NCI-H510A (cell line): ENCODE measurements at places on chromosomes 3 and 15.

DNA sequence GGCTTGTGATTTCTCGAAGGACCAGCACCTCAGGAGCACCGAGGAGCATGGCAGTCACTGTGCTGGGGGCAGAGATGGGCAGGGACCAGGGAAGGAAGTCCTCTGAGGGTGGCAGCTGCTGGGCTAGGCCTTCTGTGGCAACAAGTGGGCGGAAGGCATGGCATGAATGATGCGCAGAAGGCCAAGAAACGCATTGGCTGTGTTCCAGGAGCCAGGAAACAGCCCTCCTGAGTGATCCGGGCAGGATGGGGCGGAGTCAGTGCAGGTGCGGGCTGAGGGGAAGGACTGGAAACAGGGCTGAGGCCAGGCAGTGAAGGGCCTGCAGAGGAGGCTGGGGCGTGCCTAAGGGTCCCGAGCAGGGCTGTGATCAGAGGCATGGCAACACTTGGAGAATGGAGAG, 23.6 kb downstream of the MRPS11 start:
- peak; percentile 40 for DNase-seq

GRCh38 chr3:44069276-44069675, 172.4 kb upstream of the TOPAZ1 start:
- DNase-seq: no peak

GRCh38 chr15:98785807-98786621, 137.7 kb downstream of the IGF1R start:
- DNase-seq: no peak

GRCh38 chr3:65265511-65265910, 577.7 kb upstream of the ADAMTS9 start:
- DNase-seq: no peak

DNA sequence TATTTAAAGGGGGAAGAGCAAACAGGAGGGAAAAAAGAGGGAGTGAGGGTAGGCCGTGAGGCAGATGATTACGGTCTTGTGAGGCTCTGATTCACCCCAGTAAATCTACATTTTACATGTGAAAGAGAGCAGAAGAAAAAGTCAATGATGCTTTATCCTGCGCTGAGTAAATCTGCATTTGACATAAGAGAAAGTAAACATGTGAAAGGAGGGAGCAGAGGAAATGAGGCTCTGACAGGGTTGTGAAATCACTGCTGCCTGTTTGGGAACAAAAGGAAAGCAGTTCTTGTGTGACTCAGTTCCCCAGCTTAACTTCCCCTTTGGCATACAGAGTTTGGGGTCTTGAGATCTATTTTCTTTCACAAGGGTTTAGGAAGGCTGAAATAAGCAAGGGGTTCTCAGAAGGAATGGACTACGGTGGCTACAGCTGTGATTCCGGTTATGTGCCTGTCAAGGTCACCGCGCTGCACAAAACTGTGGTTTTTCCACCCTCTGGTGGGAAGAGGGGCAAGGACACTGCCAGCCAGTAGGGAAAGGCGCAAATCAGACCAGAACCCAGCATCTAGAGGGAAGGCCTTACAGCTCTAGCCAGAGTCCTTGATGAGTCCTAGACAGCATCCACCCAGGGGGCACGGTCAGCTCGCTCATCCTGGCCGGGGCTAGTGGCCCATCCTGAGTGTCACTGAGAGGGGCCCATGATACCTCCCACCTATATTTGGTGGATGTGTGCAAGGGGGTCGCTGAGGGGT, 18.9 kb upstream of the HCN4 start:
- no peak for DNase-seq

DNA sequence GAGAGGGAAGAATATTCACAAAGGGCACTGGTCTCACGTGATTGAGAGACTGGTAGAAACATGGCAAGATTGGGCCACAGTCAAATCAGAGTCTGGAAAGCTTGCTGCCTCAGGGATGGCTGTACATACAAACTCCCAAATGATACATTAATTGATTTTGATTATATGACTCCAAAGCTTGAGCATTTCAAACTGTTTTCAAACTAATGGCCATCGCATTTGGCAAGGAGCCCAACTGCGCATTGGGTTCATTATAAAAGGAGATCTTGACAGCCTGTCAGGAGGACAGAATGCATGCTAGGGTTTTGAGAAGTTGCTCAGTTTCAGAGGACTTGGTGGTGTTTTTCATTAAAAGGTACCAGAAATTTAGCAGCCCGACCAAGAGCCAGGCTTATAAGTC, 117.7 kb downstream of the PTPRG start:
- no peak for DNase-seq

- DNase-seq: no peak
These were observed 10.0 kb upstream of the ST6GAL1 start for GRCh38 chr3:186920301-186920700.

- no peak for DNase-seq
These were observed 1.1 kb downstream of the PDIA5 start for GRCh38 chr3:123067689-123068600.

- DNase-seq: no peak
These were observed 26.3 kb downstream of the KCNMB3 start for GRCh38 chr3:179224584-179224983.

DNA sequence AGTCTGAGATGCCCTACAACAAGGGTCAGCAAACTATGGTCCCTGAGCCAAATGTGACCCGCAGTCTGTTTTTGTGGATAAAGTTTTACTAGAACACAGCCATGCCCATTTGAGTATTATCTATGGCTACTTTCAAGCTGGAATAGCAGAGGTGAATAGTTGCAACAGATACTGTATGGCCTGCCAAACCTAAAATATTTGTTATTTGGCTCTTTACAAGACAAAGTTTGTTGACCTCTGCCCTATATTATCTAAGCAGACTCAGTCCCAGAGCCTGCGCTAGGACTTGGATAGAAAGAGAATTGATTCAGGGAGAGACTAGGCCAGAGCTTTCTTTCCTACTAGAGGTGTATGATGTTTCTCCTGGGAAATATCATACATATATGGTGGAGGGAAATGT, 81.7 kb upstream of the NMNAT3 start:
- DNase-seq: no peak

- no peak for DNase-seq
These were observed 95.0 kb downstream of the ADCY5 start for GRCh38 chr3:123353850-123354233.

DNA sequence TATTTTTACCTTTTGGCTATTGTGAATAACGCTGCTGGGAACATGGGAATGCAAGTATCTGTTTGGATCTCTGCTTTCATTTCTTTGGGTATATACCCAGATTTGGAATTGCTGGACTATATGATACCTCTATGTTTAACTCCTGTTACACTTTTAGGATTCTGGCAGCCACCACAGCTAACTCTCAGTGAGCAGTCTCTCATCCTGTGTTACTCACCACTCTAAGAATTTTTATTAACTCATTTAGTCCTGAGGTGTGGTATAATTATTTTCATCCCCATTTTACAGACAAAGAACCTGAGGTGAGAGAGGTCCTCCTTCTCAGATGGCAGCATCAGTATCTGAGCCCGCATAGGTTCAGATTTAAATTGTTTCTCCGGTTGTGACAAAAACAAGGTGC, 1.1 kb downstream of the SPATA12 start:
- no peak for DNase-seq

DNA sequence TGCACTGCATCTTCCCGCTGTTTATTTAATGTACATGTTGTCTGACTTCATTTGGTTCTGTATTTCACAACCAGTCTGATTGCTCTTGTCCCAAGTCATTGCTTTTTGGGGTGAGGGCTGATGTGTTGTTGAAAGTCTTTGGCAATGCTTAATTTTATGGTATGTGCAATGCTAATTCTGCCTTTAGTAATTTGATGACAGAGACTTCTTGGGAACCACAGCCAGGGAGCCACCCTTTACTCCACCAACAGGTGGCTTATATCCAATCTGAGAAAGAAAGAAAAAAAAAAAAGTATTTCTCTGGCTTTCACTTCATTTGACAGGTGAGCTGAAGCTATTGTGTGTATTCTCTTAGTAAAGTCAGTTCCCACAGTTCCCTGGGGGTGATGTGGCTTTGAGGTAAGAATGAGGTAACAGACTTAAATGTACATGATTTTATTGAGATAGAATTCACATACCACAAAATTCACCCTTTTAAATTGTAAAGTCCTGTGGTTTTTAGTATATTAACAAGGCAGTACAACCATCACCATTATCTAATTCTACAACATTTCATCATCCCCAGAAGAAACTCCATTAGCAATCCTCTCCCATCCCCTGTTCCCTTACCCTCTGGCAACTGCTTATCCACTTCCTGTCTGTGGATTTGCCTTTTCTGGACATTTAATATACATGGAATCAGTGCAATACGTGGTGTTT, 97.3 kb downstream of the SLCO3A1 start:
- no peak for DNase-seq

DNA sequence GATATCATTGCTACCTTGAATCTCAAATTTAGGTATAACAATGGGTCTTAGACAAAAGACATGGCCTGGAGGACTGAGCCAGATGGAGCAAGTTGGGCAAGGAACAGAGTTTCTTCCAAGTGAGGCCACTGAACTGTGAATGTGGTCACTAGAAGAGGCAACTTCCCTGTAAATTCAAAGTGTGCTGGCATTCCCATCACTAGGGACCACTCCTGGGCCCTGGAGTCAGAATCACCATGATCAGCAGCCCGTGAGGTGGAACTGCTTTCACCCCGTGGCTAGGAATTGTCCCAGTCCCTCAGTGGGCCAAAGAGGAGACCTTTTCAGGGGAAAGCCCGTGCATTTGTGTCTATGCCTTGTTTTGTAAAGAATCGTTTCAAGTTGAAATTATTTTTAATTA, 47.3 kb downstream of the HES1 start:
- no peak for DNase-seq

- no peak for DNase-seq
These were observed 61.4 kb upstream of the KLF13 start for GRCh38 chr15:31265090-31265870.

GRCh38 chr3:43286841-43287499, 630 bp downstream of the SNRK start:
- no peak for DNase-seq

DNA sequence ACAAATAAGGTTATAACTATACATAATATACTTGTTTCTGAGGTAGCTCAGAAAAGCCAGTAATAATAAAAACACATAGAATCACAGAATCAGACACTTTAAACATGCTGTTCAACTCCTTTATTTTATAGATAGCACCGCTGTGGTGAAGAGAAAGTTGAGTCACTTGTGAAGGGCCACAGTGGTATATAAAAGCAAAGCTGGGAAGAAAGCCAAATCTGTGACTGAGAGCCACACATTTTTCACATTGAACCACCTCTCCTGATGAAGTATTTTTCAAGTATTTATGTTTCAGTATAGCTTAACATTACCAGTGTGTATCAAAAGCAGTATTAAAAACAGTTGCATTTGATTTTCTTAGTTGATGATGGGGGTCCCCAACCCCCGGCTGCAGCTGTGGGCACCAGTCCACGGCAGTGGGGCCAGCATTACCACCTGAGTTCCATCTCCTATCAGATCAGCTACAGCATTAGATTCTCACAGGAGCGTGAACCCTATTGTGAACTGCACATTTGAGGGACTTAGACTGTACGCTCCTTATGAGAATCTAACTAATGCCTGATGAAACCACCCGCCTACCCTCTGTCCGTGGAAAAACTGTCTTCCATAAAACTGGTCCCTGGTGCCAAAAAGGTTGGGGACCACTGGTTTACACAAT, 46.2 kb downstream of the TBL1XR1 start:
- no peak for DNase-seq

- no peak for DNase-seq
These were observed 58.4 kb downstream of the NOX5 start for GRCh38 chr15:69072906-69073305.

DNA sequence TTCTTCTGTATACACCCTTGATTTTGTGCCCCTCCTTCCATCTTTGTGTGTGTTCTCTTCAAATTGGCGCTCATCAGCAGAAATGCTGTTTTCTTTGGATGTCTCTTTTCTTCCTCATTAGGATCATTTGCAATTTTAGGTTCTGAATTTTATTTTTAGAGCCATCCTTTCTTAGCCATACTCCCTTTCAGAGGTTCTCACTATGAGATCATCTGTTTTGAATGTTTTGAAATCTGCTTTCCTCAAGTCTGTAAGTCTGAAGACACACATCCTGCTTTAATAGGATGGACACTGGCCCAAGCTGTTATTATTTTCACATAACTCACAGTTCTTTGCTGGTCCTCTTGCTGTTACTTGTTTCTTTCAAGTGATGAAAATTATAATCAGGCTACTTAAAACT, 124.8 kb downstream of the BDH1 start:
- no peak for DNase-seq

- DNase-seq: no peak
These were observed 246.5 kb downstream of the MYRIP start for GRCh38 chr3:40055956-40056355.

DNA sequence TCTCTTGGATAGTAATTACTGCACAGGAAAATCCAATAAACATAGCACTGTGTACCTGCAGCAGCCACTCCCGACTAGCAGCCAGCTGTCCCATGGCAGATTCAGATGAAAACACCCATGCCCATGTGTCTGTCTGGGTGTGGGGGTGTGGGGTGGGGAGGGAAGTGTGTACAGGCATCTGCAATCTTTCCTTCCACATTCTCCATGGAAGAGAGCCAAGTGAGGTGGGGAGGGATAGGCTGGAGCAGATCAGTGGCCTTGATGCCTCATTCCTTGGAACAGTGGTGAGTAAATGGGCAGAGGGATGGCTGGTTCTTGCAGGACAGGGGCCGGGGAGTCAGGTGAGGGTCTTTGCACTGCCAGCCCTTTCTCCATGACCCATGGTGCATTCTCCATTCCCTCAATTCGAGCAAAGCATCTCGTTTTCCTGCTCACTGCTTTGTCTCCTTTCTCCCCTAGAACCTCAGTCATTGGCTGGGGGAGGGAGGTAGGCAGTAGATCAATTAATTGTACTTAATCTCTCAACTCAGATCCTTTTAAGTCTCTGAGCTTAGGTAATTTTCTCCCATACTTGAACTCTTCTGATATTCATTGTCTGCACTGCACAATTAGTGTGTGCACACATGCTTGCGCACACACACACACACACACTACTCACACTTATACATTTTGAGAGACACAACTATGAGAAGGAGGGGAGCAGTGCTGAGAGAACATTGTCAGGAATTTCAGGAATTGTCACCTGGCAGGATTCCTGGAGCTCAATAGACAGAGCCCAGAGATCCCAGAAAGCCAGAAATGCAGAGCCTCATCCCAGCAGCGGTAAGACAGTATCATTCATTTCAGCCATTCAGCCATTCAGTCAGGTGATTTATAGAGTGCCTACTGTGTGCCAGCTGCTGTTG, 31.9 kb downstream of the PDIA5 start:
- DNase-seq: no peak

DNA sequence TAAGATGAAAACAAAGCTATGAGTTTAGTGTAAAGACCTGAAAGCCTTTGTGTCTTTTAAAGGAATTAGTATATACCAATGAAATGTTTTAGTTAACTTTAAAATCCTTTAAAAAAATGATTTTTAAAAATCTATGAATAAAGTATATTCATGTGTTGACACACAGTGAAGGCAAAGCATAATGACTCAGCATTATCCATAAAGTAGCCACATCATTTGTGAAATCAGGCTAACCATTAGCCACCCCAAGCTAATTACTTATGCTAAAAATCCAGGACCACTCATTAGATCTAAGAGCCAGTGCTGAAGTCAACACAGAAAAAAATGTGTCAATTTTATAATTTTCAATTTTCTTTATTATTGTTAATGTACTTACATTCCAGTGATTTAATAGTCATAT, 310.2 kb downstream of the TBC1D5 start:
- DNase-seq: no peak
